ENCODE measurements at places on chromosomes 5 and 9.

DNA sequence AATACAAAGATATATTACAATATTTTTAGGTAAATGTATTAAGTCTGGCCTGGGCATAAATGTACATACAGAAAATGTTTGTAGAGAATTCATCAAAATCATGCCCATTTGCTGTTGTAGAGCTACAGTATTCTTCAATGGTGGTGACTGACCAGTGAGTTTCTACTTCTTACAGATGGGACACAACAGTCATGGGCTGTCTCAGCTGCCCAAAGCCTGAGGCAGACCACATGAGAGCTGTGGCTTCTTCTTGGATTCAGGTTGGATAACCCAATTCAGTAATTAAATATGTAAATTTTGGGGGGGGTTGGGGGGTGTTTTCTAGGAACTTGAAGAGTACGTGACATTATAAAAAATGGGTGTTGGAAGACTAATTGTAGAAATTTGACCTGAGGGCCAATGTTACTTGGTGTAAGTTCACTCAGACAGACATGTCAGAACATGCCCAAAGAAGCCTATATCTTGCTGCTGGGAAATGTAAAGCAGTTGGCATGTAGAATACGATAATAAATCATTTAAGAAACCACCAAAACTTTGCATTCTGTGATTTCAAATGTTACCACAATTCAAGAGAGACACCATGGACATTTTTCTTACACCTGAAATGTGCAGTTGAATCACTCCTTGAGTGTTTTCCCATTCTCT is 17.9 kb downstream of the STARD4 start:
- DNase-seq, result no peak

DNA sequence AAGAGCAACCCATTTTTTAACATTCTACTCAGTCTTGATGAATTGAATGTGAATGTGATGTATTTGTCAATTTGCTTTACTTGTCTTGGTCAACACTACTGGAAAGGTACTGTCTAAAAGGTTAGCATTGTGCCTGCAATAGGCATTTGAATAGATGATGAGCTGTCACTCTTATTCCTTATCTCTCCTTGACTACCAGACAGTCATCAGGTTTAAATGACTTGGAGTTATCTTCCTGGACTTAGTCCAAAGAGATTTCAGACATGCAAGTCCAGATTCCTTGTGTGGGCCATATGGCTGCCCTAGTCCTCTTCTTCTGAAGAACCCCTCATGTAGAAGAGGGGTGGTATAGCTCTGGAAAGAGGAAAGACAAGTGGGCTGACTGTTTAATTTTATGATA is 4.8 kb downstream of the ARHGEF28 start:
- DNase-seq, result no peak

DNA sequence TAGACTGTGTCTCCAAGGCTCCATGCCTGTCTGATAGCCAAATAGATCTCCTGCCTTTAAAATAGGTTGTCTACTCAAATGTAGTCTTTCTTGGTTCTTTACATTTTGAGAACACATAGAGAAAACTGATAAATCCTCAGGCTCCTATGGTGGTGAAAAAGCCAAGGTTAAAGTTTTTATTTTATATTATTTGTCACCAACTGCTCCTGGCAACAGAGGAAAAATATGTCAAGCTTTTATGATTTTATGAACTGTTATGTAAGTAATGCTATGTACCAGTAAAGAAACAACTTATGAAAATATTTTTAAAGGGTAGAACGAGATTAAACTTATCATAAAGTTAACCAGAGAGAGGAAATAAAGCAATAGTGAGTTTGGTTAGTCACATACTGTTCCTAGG is 222.8 kb downstream of the NR2F1-AS1 start:
- no peak for DNase-seq

GRCh38 chr5:163565931-163566608 is 60.7 kb downstream of the MAT2B start:
- DNase-seq, result no peak

DNA sequence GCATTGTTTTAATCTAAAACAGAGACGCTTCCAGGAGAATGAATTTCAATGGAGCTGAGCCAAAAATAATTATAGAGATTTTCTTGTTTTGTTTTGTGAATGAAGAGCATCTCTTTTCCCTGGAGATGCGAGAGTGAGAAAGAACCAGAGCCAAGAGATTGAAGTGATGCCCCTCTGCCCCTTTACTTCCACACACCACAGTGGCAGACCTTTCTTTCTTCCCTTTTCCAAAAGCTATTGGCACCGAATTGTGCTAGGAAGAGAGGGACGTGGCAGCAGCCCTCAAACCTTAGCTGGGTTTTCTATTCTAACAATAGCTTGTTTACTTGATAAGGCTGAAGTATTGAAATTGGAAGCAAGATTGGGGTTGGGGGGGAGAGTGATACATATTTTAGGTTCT is 133.0 kb upstream of the TMEM161B start:
- no peak for DNase-seq

- no peak for DNase-seq
Observed at GRCh38 chr5:159313197-159313596, 17.1 kb downstream of the IL12B start.

Data from stimulated activated naive CD4-positive, alpha-beta T cell (primary cell).